Fibroblast of skin of abdomen (primary cell): ENCODE measurements at places on chromosomes 3 and 15.

GRCh38 chr3:159916052-159916451 is 72.6 kb upstream of the IL12A start:
- DNase-seq, result no peak

GRCh38 chr15:51585986-51586385 is 36.6 kb downstream of the DMXL2 start:
- no peak for DNase-seq

DNA sequence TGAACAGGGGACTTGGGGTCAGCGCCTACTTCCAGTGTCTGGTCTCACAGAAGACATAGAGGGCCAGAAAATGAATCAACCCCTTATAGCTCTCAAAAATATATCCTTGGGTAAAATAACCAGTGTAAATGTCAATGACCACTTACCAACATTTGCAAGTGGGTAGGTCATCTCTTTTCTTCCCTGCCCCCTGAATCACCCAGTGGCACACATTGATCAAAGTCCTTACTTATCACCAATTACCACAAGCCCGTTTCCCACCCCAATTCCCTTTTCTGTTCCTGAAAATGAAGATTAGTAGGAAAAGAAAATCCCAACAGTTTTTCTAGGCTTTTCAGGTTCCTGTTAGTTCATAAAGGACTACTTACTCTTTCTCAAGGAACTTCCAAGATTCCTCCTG is 70.5 kb upstream of the HEG1 start:
- DNase-seq, result no peak

DNA sequence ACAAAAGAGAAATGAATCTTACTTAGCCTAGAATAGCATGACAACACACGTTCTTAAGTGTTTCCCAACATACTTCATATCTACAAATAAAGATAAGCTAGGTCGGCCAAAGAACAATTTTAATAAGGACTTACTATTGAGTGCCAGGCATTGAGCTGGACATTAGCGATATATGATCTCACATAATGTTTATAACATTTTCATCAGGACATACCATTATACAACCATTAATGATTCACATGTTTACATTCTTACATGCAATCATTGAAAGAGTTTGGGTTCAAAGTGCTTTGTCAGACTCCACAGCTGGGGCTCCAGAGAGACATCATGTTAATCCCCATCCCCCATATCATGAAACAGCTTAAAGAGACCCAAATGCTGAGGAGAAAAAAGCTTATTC is 189.0 kb downstream of the STT3B start:
- DNase-seq, result peak; percentile 12

DNA sequence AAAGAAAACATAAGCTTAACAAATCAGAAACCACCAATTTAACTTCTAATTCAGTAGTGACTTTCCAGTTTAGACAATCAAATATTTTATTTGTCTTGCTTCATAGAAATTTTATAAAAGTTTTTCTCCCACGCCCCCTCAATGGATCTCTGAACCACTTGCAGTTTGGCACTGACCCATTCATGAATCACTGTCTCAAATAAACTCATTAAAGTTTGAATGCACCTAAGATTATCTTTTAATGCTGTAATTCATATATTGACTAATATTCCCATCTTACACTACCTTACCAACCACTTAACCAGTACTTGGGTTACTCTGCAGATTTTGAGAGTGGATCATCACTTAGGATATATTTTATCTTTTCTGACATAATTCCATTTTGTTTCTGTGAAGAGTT is 880.2 kb downstream of the OTOL1 start:
- DNase-seq, result no peak

GRCh38 chr3:132196113-132196512 is 121.1 kb upstream of the ACP3 start:
- DNase-seq, result no peak

DNA sequence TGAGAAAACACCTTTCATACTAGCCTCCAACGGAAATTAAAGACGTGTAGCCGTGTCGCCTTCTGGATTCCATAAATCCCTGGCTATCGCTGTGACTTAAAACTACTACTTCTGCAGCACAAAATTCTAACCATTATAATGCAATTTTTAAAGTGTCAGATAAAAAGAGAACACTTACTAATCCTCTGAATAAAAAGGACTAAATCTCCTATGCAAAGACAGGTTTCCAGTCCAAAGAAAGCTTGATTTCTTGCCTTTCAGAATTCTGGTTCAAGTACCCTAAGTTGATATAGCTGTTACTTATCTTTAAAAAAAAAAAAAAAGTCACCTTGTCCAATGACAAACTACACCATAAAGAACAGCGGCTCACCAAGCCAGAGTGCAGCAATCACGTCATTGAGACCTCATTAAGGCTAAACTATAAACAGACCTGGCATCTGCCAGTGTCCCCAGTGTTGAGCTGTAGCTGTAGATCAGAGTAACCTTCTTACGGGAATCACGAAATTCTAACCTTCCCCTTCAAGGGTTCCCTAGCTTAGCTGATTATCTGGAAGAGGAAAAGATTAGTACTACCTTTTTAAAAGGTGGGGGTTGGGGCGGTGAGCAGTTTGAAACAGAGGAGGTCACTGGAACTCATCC is 2.2 kb downstream of the ABCC5 start:
- no peak for DNase-seq

DNA sequence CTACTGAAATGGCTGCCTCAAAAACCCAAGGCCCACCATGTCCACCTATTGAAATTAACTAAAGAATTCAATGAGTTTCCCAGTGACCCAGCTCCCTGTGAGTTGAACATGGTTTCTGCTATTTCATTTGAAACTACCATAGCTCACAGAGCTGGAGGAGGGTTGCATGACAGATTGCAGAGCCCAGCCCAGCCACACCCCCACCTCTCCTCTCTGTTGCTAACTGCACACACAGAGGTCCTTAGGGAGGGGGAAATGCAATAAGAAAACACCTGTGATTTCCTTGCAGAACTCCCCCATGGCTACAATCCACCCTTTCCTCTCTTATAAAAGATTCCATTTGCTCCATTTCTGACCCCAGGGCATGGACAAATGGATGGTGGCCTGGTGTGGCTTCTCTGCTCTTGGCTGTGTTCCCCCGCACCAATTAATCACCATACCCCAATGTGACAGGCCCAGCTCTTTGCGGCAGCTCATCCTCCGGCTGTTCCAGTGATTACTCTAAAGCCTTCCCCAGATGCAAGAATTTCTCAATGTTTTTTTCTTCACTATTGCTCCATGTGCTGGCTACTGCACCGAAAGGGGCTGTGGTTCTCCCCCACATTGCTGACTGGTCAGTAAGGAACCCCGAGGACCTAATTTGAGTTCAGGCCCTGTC is 208.4 kb upstream of the KBTBD8 start:
- no peak for DNase-seq

DNA sequence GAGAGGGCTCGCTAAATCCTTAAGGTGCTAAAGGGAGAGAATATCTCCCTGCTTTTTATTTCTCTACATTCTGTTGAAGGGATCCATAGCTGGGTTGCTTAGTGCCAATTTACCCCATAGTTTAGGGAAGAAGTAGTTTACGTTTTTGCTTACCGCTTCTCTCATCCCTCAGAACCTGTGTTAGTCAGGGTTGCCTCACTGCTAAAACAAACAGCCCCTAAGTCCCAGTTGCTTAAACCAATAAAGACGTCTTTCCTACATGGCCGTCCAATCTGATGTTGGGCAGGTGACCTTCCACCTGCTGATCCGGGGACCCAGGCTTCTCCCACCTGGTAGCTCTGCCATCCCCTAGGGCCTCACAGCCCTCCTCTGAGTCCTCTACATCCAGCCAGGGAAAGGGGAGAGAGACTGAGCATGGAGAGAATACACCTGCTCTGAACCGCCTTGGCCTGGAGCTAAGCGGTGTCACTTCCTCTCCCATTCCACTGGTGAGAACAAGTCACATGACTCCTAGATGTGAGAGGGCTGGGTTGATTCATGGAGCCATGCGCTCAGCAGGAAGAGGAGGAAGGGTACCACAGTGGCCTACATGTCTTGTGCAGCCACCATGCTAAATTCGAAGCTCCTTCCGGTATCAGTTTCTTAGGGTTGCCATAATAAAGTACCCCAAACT is 26.3 kb downstream of the DNASE1L3 start:
- no peak for DNase-seq

- no peak for DNase-seq
Measured at GRCh38 chr3:39255503-39256325, 24.1 kb downstream of the CX3CR1 start.

DNA sequence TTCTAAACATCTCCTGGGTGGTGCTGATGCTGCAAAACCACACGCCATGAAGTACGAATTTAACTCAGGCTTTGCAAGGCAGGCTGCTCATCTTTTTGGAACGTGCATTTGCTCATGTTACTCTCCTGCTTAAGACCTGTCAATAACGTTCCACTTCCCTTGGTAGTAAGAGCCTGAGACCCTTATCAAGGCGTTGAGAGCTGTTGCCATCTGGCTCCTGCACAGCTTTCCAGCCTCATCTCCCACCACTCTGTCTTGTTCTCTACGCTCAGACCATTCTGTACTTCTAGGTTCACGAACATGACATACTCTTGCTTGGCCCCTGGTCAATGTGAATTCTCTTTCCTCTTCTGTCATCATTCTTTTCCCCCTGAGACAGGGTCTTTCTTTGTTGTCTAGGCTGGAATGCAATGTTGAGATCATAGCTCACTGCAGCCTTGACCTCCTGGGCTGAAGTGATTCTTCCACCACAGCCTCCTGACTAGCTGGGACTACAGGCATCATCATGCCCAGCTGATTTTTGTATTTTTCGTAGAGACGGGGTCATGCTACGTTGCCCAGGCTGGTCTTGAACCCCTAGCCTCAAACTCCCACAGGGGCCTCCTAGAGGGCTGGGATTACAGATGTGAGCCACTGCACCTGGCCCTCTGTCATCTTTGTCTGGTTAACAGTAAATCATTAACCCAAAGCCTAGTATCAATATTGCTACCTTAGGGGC is 202.8 kb downstream of the CADPS start:
- DNase-seq, result no peak

- no peak for DNase-seq
Measured at GRCh38 chr3:66588340-66588847, 87.6 kb upstream of the LRIG1 start.

- no peak for DNase-seq
Measured at GRCh38 chr3:125200731-125201139, 11.8 kb downstream of the SLC12A8 start.

DNA sequence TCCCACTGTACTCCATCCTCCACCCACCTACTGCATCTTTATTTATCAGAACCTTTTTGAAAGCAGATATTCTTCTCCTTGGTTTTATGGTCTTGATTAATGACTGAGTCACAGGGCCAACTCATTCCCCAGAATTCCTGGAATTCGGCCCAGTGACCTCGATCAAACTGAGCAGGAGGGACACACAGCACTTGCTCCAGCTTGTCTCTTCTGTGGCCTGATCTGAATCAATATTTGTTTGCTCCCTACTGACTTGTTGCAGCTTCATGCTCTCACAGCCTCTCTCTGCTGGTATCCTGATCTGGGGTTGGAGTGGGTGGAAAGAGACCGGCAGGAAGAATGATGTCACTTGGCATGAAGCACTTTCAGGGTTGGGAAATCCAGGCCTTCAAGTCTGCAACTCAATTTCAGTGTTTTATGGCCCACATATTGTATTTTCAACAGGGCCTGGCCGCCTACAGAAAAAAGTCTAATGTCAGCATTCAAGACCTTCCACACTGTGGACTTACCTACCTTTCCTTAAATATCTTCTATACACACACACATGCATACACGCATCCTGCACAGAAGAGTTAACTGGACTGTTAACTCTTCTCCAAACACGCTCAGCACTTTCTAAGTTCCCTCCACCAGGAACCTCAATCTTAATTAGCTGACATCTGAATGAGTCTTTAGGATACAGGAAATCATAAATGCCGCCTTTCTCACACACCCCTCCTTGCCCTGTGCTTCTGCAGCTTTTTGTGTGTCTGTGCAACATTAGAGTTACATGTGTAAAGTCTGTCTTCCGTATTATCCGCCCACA is 4.6 kb downstream of the ANXA2 start:
- peak; percentile 99 for DNase-seq
